ENCODE measurements at places on chromosomes 3 and 15. TPM values are rescaled to one million over a fixed set of nuclear protein-coding genes. Genes with fewer than 3 reads are reported as not detected.

Gene CPEB1
- polyA plus RNA-seq = 11.0 TPM

Gene IP6K2
- polyA plus RNA-seq = 83.2 TPM

Gene VGLL3
- 5.7 TPM for polyA plus RNA-seq

Gene MELTF
- 4.9 TPM for polyA plus RNA-seq

Gene DZIP1L
- polyA plus RNA-seq = 7.2 TPM

Gene IL17RC
- polyA plus RNA-seq = 72.5 TPM

Gene TEX55
- not detected for polyA plus RNA-seq

Gene ACTC1
- polyA plus RNA-seq = 1,546 TPM

Measured in urinary bladder (tissue), 4 donors.